Ovary (tissue), 10 donors: ENCODE measurements at places on chromosomes 16 and 17.
A peak's percentile ranks its signal among the peaks of the same experiment; 100 is the strongest.

DNA sequence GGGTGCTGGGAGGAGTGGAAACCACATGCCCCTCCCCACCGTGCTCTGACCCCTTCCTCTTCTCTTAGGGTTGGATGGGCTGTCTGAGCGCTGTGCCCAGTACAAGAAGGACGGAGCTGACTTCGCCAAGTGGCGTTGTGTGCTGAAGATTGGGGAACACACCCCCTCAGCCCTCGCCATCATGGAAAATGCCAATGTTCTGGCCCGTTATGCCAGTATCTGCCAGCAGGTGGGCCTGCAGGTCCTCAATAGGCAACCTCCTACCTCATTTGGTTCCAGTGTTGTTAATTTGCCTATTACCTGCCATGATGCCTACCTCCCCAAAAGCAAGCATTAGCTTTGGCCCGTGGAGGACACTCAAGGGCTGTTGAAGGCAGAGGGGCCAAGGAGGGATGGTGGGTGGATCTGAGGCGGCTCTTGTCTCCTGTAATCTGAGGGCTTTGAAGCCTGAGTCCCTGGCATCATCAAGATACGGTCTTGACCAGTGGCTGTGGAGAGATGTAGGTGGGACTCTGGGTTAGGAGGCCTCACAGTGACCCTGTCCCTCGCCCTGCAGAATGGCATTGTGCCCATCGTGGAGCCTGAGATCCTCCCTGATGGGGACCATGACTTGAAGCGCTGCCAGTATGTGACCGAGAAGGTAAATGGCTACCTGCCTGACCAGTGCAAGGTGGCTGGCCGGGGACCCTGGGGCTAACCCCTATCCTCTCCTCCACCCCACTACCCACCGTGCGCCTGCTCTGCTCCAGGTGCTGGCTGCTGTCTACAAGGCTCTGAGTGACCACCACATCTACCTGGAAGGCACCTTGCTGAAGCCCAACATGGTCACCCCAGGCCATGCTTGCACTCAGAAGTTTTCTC, 3.4 kb downstream of the ALDOA start:
- no peak for DNase-seq

DNA sequence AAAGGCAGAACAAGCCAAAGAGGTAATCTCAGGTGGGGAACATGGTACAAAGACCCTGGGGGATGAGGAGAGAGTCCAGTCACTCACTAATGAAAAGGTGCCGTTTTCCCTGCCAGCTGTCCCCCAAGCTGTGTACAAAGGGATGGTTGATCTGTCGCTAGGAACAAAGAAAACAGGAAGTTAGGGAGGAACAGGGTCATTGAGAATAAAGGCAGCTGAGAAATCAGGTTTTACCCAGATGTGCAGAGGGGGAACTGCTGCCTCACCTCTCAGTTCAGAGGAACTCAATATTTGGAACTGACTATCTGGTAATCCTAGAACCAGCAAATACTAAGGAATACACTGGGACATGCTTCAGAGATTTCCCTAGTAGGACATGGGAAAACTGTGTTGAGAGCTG, 1.5 kb downstream of the RSKR start:
- no peak for DNase-seq

DNA sequence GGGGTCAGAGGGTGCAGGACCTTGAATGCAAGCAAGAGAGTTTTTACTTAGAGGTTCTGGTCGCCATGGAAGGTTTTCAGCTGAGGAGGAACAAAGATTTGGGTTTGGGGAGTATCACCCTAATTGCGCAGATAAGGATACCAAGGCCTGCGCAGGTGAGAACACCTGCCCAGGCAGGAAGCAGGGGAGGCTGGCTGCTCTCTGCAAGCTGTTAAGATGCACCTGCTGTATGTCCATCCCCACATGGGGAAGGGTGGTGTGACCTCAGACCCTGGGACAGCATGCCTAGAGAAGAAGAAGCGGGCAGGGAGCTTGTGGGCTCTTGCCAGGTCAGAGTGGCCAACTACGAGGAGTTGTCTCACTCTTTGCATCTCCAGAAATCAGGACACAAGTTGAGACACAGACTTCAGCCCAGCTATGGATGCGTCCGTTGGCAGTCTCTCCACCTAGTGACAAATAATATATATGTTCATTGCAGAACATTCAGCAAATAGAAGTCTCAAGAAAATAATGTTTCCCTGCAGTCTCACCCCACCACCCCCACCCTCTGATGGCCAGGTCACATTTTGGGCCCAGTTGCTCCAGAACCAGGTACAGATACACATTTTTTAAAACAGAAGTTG, 77.7 kb downstream of the SREBF1 start:
- no peak for DNase-seq

GRCh38 chr16:30722443-30722842, 23.5 kb downstream of the SRCAP start:
- DNase-seq = no peak

DNA sequence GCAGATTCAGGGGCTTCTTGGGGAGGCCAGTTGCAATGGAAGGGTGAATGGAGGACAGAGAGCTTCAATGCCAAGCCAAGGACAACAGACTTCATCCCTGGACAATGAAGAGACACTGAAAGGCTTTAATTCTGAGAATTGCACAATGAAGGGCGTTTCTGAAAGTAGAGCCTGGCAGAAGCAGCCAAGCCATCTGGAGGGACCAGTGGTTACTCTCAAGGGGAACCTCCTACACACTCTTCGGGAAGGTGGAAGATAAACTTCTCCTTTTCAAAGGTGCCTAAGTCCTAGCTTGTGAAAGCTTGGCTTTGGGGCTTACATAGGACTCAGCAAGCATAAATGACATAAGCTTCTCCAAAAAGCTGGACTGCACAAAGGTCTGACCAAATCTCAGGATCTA, 6.2 kb upstream of the CES1 start:
- DNase-seq = no peak

DNA sequence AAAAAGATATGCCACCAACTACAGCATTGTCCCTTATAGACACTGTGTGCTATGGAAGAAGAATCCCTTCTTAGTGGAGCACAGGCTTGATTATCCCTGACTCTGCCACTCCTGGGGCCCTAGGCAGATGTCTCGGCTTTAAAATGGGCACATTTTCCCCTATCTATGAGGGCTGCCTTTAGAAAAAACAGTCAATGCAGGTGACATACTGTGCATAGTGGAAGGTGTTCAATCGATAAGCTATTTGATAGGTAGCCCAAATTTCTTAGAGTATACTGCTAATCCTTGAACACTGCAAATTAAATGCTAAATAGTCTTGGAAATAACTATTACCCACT, 64.4 kb downstream of the PARN start:
- DNase-seq = no peak

GRCh38 chr17:41324180-41325075, 8.9 kb upstream of the KRTAP17-1 start:
- DNase-seq = no peak

DNA sequence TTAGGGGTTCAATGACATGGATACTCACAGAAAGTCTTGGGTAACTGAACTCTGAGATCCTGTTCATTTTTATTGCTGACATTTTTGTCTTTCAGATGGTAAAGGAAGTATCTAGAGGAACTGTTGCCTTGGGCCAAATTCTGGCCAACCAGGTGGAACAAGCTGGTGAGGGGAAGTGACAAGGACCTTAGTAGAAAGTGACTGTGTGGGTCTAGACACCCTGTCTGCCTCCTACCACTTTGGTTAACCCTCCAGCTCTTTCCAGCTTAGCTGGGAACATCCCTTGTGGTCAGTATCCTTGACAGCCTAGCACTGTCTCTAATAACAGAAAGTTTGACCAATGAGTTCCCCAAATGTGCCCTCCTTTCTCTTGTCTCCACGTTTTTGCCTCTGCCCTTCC, 28.8 kb upstream of the PRKCB start:
- no peak for DNase-seq

- DNase-seq = no peak
Observed at GRCh38 chr17:21164216-21164615, 37.5 kb downstream of the DHRS7B start.

DNA sequence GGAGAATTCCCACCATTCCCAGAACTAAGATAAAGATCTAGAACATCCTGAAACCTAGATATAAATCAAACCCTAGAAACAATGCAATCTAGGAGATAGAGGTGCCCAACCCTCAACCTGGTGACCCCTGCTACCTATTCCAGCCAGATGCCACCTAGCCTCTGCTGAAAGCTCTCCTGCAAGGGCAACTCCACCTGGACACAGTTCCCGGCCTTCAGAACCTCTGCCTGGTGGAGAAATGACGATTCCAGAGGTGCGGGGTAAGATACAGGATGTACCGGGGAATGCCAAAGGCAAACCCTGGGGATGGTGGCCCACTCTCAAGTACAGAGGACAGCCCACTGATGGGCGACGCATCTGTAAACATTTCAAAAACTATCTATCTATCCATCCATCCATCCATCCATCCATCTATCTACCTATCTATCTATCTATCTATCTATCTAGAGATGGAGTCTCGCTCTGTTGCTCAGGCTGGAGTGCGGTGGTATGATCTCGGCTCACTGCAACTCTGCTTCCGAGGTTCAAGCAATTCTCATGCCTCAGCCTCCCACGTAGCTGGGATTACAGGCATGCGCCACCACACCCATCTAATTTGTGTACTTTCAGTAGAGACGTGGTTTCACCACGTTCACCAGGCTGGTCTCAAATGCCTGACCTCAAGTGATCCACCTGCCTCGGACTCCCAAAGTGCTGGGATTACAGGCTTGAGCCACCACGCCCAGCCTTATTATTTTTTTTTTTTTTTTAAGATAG, 19.0 kb downstream of the MEAK7 start:
- no peak for DNase-seq

DNA sequence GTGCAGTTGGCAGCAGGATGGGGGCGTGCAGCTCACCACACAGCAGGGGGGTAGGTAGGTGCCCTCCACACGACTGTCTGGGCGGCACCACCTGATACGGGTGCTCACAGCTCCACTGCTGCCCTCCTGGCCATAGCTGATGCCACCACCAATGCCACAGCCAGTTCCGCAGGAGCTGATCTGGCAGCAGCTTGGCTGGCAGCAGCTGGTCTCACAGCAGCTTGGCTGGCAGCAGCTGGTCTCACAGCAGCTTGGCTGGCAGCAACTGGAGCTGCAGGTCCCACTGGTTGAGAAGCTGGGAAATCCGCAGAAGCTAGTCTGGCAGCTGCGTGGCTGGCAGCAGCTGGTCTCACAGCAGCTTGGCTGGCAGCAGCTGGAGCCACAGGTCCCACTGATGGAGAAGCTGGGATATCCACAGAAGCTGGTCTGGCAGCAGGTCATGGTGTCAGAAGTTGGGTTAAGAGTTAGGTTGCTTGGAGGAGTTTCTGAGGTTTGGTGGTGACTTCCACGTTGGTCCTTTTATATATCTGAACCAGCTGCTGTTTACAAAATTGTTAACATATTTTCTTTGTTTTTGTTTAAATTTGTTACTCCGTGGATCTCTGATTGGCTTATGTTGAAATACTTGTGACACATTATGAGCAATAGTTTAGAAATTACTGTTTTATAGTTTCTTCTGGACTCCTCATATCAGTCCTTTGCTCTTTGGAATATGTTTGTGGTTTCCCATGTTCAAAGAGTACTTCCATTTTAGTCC, at the start of gene KRTAP1-5:
Gene KRTAP1-5, minus strand, starts transcription at position 494 of the 757 bp plus-strand sequence. Its CDS starts 53 bp downstream, at position 441.
- no peak for DNase-seq

- DNase-seq = peak; percentile 25
Observed at GRCh38 chr17:77778636-77779489, 179.6 kb upstream of the TNRC6C start.

DNA sequence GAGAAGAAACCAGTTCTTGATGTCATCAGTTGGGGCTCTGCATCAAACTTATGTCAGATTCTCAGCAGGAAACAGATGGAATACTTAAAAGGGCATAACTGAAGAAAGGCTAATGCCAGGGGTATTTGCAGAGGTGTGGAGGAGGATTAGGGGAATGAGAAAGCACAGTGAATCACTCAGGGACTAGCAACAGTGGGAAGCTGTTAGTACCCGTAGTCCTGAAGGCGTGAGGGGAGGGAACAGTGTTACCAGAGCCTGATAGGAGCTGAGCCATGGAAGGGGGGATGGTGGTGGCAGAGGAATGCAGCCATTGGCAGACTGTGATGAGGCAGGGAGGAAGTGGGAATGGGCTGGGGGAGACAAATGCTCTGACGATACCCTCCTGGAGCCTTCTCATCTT, 162.3 kb downstream of the UTP18 start:
- no peak for DNase-seq

- no peak for DNase-seq
Observed at GRCh38 chr17:28173031-28173561, 130.6 kb downstream of the NLK start.
